Hematopoietic multipotent progenitor cell treated with erythropoietin and hydrocortisone succinate and interleukin-3 and kit ligand, for 4 days (in vitro differentiated cells): ENCODE measurements at places on chromosomes 2 and 18.

DNA sequence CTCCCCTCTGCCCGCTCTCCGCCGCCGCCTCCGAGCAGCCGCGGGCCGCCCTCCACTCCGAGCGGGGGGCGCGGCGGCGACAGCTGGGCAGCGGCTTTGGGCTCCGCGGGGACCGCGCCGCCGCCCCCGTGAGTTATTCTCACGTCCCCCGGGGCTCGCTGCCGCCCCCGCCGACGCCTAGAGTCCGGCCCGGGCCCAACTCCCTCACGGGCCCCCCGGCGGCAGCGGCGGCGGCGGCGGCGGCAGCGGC lies 645 bp downstream of the MIB1 start:
- no peak for DNase-seq

- DNase-seq = peak; percentile 56
Observed at GRCh38 chr2:27378096-27378808, 2.3 kb downstream of the ZNF513 start.

DNA sequence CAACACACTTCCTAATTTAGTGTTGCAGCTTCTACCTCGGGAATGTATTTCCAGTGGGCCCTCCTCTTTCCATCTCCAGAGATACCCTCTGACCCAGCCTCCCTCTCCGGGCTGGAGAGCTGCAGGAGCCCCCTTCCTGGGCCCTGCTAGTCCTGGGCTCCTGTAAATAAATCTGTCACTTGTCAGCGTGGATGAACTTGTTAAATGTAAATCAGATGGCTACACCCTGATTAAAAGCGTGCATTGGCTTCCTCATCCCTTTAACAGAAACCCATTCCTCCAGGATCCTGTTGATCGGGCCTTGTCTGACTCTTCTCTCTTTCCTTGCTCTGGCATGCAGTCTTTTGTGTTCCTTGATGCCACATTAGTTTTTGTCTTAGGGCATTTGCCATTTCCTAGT lies 2.4 kb downstream of the ZNF236 start:
- DNase-seq = no peak

DNA sequence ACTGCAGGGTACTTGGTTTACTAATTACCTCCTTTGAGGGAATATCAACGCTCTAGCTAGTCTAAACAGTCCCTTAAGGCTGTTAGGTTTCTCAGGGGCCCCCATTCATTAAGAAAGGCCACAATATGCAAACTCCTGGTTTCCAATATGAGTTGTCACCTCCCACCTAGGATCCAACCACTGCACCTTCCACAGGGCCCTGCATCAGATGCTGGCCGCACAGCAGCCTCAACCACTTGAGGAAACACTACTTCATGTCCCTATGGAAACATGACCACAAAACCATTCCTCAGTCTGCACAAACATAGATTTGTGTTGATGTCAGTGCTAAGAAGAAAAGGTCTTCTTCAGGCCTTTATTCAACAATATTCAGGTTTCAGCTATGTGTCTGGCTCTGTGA lies 40.9 kb downstream of the STAT4 start:
- no peak for DNase-seq

DNA sequence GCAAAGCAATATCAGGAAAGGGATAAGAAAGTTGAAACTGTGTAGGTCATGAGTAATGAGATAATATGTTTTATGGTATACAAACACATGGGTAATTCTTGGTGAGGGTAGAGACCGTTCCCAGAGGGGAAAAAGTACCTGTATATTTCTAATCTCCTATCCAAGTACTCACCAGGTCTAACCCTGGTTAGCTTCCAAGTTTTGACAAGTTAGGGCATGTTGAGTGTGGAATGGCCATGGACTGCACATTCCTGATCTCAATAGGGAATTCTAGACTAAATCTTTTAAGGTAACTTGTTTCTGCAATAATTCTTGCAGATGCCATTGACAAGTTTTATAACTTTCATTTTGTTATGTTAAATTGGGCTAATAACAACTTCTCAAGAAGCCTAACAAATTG lies 216.6 kb downstream of the SPAG16 start:
- DNase-seq = no peak
